ENCODE measurements at places on chromosomes 1 and 21.

GRCh38 chr21:39902986-39903385 is 35.7 kb downstream of the PCP4 start:
- no peak for DNase-seq

- no peak for DNase-seq
These were observed 49.2 kb upstream of the ABCG1 start for GRCh38 chr21:42169758-42170157.

GRCh38 chr1:182235952-182236650 is 155.5 kb downstream of the GLUL start:
- DNase-seq: peak; percentile 17

- no peak for DNase-seq
These were observed 44.4 kb downstream of the PTPN14 start for GRCh38 chr1:214506972-214507431.

DNA sequence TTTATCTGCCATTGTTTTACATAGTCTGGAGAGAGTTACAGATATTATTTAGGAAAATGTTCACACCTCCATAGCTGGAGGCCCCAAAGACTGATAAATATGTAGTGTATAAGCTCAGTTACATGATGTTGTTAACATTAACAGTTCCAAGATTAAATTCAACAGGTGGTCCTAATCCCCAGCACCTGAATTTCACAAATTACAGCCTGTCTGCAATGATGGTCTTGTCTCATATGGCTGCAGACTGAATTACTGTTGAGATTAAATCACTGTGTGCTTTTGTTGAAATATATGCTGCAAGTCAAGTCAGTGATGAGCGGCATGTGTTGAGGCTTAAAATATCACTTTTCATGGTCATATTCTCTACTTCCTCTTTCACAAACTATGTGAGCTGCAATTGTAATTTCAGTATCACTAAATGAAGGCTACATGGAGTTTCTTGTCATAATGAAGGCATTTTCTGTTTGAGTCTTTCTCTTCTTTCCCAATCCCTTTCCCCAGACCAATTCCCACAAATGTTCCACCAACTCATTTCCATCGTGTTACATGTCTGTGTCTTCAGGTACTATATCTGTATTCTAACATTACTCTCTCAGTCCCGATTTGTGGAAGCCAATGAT is 4.2 kb downstream of the ST6GALNAC5 start:
- no peak for DNase-seq

DNA sequence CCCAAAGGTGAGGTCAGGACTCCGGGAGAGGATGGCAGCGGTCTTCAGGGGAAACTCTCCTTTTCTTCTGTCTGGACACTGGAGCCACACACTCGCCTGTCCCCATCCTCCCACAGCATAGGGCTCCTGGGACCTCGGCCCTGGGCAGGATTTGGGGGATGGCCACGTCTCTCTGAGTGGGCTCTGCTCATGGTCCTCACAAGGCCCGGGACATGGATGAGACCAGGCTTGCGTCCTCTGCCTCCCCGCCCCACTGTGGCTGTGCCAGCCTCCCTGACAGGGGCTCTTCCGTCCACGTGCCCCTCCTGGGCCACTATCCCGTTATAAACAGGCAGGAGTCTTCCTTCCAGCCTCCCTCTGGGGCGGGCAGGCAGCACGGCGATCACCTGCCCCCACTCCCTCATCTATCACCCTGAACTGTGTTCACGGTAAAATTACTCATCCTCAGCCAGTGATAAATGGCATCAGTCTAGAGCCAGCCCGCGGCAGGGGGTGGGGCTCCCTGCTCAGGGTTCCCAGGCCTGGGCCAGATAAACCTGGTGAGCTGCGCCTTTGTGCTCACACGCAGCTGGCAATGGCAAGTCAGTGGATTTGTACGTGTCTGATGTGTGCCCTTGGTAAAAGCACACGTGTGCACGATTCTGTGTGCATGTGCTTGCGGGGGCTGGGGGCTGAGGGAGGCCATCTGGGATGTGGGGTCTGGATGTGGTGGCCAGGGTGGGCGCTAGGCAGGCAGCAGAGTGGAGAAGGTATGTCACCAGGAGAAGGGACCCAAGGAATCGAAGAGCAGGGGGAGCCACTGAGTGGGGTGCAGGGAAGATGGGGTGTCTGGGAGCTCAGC is 12.6 kb upstream of the SAMD11 start:
- DNase-seq: peak; percentile 30

GRCh38 chr21:46439906-46440305 is 18.8 kb upstream of the DIP2A start:
- no peak for DNase-seq

DNA sequence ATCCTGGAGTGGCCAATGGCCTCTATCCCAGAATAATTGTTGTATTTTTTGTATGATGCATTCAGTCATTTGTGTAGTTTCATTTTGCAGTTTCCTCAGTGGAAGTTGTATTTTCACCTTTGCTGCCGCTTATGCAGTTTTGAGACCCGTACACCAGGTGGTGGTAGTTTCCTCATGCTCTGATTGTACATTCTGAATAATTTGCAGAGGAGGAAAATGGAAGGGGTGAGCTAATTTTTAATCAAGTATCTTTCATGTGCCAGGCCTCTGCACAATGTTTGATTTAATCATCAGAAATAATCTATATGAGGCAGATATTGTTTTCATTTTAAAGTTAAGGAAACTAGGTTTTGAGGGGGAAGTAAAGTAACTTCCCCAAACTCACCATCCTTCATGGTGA is 29.5 kb downstream of the HLX start:
- DNase-seq: no peak

- DNase-seq: no peak
These were observed 84.6 kb upstream of the TLR5 start for GRCh38 chr1:223227486-223228196.

GRCh38 chr1:177444997-177445746 is 274.4 kb downstream of the BRINP2 start:
- DNase-seq: no peak

GRCh38 chr1:179424610-179425009 is 58.8 kb downstream of the AXDND1 start:
- DNase-seq: no peak

GRCh38 chr1:35287807-35288640 is 19.5 kb downstream of the ZMYM4 start:
- peak; percentile 79 for DNase-seq

DNA sequence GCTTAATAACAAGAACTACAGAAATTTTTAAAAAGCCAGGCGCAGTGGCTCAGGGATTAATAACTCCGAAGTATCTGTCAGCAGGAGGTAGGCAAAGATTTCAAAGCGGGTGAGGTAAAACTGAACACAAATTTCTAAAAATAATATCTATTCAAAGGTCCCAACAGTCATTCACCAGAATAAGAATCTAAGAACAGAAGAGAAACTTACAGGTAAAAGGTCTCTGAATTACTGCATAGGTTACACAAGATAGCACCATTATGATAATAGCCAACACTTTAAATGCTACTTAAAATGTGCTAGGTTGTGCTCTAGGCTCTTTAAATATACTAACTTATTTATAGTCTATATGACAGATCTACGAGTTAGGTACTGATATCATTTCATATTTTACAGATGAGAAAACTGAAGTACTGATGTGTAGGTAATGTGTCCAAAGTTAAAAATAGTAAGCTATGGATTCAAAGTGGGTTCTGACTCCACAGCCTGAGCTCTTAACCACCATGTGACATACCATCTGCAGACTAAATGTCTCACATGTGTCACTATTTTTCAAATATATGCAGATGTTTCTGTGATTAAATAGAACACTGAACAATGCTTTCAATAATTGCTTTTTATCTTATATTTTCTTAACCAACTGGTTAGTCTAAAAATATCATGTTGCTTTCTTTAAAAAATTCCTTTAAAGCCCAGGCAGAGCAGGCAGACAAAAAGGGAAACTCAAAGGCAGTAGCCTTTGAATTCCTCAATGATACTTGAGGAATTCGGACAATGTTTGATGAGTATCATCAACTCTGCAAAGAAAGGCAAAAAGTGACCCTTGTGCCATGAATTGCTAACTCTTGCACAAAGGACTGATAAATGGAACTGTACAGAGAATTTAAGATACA is 80.5 kb upstream of the TTC39A start:
- DNase-seq: peak; percentile 21

- peak; percentile 48 for DNase-seq
These were observed 57.8 kb downstream of the SIK1 start for GRCh38 chr21:43369124-43369523.

- DNase-seq: no peak
These were observed 201.8 kb downstream of the SIPA1L2 start for GRCh38 chr1:232428036-232428645.

DNA sequence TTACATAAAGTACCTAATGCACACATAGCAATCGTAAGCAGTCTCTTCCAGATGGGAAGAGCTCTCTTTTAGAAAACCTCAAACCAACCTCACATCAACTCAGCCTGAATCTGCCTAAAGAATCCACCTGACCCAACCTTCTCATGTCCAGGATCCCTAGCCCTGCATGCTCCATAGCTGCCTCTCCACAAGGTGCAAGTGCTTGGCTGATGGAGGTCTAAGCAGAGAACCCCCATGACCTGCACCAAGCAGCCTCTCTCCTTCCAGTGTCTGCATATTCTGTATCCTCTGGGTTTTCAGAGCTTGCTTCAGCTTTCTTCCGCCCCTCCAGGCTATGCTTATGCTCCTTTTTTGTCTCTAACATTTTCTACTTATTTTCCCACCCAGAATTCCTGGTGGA is 2.5 kb downstream of the LY9 start:
- DNase-seq: no peak

DNA sequence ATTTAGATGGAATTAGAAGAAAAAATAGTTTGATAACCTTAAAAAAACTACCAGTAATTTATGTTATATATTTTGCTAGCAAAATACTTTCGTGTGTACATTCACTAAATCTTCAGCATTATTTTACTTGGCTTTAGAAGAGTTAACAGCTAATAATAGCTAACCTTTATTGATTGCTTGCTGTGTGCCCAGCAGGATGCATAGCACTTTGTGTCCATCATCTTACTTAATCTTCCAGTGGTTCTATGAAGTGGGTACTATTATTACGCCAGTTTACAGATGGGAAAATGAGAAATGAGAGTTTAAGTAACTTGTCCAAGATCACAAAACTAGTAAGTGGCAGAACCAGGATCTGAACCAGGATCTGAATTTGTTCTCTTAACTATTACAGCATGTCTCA is 41.7 kb upstream of the GPR25 start:
- DNase-seq: no peak

DNA sequence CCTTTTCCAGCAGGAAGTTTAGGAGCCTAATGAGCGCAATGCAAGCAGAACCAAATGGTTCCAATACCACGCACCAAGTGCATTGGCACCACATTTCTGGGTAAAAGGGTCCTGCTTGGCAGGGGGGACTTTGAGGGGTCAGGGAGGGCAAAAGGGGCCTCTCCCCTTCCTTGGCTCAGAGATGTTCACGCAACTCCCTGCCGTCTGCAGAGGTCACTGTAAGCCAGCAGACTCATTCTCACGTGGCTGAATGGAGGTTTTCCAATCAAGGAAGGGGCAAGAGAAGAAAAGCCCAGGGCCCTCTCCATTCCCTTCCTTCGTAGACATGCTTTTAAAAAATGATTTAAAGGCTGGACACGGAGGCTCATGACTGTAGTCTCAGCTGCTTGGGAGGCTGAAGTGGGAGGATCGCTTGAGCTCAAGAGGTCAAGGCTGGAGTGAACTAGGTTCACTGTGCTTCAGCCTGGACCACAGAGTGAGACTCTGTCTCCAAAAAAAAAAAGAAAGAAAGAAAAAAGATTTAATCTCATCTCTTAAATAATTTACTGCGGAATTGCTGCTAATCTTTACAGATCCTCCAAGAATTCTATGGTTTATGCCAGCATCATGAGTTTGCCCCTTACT is 80.3 kb downstream of the RUNX3 start:
- DNase-seq: no peak

GRCh38 chr1:66380452-66381212 is 153.3 kb upstream of the SGIP1 start:
- no peak for DNase-seq

DNA sequence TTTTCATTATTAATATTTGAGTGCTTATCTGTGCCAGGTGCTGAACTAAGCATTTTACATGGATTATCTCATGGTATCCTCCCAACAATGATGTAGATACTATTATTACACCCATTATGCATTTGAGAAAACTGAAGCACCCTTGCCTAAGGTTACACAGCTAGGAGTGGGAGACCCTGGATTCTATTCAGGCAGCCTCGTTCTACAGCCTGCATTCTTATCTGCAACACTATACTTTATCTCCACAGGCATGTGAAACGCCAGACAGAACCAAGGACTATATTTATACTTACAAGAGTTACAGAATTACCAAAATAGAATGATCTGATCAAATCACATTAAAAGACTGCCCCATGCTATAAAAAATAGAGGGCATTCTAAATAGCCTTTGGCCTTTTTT is 22.4 kb downstream of the LPAR3 start:
- DNase-seq: no peak

- no peak for DNase-seq
These were observed 284.5 kb upstream of the PLXNA2 start for GRCh38 chr1:208528578-208529240.

DNA sequence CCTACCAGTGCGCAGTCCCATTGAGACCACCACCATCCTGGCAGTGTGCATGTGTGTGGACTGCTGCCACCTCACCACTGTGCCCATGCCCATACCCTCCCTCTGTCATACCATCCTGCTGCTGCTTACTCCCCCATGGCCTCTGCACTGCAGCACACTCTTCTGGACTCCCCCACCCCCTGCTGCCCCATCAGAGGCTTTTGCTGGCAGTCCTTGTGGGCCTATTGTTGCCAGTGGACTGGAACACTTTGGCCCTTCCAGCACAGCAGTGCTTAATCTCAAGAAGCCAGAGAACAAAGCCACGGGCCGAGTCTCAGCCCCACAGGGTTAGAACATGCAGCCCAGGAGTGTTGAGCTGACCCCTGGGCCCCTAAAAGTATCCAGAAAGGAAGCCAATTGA is 41.9 kb upstream of the IVNS1ABP start:
- DNase-seq: no peak

DNA sequence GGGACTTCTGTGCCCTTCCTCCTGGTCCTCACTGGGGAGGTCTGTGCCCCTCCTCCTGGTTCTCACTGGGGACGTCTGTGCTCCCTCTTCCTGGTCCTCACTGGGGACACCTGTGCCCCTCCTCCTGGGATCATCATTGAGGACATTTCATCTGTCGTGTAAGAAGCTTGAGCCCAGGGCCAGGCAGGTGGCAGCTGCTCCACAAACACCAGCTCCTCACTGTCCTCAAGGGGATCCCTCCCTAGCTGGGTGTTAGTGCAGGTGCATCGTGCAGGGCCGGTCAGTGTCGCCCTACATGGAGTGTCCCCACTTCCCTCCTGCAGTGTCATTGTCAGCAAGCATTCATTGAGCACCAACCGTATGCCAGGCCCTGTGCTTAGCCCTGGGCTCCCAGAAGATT is 312.7 kb downstream of the PTPRU start:
- no peak for DNase-seq

- no peak for DNase-seq
These were observed 552 bp downstream of the PLD5 start for GRCh38 chr1:242523719-242524570.

GRCh38 chr1:20138346-20138745 is 777 bp upstream of the PLA2G2F start:
- no peak for DNase-seq

- DNase-seq: no peak
These were observed 10.9 kb upstream of the BOLA1 start for GRCh38 chr1:149888247-149888998.

GRCh38 chr1:100921110-100921706 is 25.3 kb downstream of the SLC30A7 start:
- DNase-seq: peak; percentile 55

- no peak for DNase-seq
These were observed 24.5 kb upstream of the NTNG1 start for GRCh38 chr1:107116306-107116790.

Data from HFFc6 (cell line).